ENCODE measurements at places on chromosomes 16 and 17.
A peak's percentile ranks its signal among the peaks of the same experiment; 100 is the strongest.

DNA sequence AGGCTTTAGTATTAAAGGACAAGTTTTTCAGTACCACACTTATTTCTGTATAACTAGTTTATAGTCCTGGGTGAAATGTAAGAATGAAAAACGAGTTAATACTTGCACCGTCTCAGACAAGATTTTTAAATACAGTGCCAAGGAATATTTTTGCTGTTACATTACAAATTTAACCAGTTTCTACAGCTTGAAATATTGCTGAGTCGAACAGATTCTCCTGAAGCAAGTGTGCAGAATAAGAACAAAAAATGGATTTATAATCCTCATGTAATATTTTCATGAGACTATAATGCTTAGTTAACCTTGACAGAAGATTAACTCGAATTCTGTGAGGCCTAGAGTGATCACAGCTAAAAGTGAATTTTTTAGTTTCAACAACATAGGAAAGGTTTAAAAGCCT is 3.1 kb downstream of the NETO2 start:
- no peak for DNase-seq

GRCh38 chr16:56450275-56450985 is 702 bp downstream of the NUDT21 start:
- DNase-seq, result no peak

GRCh38 chr17:44910231-44911106 is 4.8 kb downstream of the GFAP start:
- no peak for DNase-seq

- DNase-seq, result no peak
Measured at GRCh38 chr17:27293359-27293897, 486 bp upstream of the WSB1 start.

DNA sequence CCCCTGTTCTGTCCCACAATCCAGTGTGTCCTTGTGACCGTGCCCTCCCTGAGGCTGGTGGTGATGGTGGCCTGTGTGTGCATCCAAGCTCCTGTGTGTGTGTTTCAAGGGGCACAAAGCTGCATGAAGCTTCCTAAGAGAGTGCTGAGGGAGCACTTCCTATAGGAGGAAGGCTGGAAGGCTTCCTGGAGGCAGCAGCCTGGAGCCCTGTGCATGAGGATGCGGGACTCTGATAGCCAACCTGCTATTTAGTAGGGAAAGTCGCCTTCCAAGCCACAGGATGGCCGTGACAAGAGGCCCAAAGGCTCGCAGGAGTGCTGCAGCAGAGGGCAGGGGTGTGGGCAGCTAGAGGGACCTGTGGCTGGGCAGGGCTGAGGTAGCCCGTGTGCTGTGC is 8.3 kb downstream of the MYO15B start:
- no peak for DNase-seq

DNA sequence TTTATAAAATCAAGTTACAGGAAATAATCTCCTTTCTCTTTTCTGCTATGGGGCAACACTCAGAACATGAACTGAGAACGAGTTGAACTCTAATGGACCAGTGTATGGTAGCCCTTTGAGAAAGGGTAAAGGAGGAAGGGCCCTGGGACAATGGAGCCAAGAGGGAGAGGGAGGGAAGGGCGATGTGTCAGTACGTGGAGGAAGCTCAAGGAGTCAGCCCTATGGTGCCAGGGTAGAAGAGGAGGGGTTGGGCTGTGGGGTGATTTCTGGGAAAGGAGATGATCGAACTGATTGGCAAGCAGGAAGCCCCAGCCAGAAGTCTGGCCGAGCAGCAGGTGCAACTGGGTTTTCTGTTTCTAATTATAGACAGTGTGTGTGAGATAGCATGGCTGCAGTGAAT is 4.3 kb upstream of the WIPI1 start:
- DNase-seq, result no peak

DNA sequence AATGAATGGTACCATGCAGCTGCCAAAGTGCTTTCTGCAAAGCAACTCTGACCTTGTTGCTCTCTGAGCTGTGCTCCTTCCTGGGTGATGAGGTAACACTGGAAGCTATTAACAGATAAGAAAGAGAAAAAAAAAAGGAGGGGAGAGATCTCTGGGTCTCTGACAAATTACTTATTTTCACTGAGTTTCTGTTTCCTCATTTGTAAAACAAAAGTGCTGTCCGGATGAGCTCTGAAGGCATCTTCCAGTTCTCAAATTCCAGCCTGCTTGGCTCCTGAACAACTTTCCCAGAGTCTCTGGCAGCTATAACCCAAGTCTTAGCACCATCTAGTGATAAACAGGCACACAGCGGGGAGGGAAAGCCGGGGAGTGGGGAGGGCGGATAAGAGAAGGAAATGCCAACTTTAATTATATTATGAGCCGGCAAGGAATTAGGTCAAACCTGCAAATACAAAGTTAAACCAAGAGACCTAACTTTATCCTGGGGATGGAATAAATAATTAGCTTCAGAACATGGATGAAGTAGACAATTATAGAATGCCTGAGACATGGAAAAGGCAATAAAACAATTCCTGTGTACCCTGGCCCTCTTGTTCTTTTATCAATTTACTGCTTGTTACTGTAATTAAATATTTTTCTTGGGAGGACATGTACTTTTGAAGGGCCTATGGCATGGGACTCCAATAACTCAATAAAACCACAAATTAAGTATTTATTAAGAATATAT is 61.3 kb upstream of the KIFC3 start:
- DNase-seq, result no peak

GRCh38 chr17:75237100-75238014 is 24.0 kb downstream of the GGA3 start:
- DNase-seq, result no peak

DNA sequence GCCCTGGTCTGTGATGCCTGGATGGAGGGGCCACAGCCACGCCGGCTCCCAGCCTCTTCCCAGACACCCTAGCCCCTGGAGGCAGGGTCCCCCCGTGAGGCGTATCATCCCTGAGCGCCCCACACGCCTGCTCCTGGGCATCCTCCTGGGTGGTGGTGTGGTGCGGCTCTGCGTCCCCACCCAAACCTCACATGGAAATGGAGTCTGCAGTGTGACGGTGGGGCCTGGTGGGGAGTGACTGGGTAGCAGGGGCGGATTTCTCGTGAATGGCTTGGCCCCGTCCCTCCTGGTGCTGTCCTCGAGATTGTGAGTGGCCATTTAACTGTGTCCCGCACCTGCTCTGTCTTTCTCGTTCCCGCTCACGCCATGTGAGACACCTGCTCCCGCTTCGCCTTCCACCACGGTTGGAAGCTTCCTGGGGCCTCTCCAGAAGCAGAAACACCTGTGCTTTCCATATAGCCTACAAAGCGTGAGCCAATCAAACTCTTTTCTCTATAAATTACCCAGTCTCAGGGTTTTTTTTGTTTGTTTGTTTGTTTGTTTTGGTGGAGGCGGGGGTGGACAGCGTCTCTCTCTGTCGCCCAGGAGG is 5.9 kb upstream of the SSTR5 start:
- DNase-seq, result no peak

DNA sequence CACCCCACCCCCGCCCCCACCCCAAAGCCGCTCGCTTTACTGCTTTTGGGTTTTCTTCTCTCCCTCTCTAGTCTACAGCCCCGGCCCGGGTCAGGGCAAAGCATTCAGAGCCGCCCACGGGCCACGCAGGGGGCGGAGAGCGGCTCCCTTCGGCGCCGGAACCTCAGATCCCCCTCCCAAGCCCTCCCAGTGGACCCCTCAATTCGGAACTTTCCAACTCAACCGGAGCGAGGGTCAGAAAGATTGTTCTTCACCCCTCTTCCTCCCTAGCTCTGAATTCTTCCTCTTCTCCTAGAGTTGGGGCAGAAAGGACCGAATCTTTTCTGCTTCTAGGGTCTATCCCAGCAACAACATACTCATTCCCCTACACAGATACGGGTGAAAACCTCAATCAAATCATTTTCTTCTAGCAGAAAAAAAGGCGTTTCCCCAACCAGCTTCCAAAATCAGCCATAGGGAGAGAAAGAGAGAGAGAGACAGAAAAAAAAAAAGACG is 1.0 kb downstream of the HOXB2 start:
- no peak for DNase-seq

- no peak for DNase-seq
Measured at GRCh38 chr17:65593855-65594845, 32.7 kb upstream of the AXIN2 start.

DNA sequence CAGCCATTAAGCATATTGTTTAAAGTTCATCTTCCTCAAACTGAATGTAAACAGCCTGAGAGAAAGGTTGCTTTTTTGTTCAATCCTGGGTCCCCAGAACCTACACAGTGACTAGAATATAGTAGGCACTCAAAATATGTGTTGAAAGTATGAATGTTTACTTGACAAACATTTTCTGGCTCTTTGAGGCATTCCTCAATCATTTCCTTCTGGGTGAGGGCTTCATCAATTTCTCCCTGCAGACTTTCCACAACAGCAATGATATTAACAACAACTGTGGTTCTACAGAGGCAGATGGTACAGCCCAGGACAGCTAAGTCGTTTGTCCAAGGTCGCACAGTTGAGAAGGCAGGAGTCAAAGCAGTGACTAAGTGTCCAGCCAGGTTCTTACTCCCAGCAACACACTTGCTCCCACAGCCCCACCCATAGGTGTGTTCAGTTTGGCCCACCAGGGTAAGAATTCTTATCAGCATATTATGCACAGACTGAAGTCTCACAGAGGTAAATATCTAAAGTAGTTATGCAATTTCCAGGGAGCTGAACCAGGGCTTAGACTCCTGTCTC is 61.1 kb downstream of the HS3ST3B1 start:
- no peak for DNase-seq

DNA sequence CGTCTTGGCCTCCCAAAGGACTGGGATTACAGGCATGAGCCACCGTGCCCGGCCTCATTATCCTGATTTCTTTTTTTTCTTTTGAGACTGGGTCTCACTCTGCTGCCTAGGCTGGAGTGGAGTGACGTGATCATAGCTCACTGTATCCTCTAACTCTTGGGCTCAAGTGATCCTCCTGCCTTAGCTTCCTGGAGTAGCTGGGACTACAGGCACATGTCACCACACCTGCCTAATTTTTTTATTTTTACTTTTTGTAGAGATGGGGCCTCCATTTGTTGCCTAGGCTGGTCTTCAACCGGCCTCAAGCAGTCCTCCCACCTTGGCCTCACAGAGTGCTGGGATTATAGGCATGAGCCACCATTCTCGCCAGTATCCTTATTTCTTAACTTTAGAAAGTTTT is 3.5 kb downstream of the TENT4B start:
- DNase-seq, result no peak

DNA sequence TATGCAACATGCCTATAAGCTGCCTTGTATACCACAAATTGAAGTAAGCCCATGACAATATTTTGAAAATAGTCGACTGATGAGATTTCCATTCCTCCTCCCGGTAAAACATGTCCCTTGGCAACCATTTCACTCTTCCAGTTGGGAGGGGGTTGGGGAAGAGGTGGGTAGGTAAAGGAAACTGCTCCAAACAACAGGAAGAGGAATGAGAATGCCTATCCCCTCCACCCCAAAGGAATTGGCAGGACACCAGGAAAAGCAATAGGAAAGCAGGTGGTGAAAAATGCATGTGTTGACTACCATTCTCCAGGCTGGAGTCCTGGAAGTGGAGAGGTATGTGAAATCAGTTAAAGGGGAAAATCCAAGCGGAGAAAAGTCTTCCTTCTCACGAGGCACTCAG is 455.9 kb upstream of the PSMD7 start:
- DNase-seq, result no peak

DNA sequence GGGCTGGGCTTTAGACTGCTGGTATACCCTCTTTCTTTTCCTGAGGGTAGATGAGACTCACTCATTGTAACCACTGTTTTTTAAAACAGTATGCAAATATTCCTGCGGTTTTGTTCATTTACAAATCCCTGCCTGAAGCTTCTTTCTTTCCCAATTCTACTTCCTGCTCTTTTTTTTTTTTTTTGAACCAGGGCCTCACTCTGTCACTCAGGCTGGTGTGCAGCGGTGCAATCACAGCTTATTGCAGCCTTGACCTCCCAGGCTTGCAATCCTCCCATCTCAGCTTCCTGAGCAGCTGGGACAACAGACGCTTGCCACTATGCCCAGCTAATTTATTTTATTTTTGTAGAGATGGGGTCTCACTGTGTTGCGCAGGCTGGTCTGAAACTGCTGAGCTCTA is 8.0 kb upstream of the SULT1A1 start:
- no peak for DNase-seq

DNA sequence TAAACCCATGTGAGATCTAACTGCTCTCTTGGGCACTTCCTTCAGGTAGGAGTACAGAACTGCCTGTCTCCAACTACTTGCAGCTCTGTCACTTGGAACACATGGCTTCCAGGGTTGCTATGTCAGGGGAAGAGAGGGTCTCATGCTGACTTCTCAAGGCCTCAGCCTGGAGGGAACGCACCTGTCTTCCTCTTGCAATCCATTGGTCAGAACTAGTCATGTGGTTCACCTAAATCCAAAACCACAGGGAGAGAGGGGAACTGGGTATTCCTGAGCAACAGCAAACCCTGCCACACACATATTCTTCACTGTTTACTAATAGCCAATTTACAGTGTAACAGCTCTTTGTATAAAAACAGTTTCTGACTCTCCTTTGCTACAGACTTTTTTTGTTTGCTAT is 206.1 kb downstream of the KCNJ2 start:
- no peak for DNase-seq

- DNase-seq, result no peak
Measured at GRCh38 chr17:82656266-82656665, 8.0 kb upstream of the WDR45B start.

- DNase-seq, result peak; percentile 86
Measured at GRCh38 chr17:81977211-81977808, at the start of gene ASPSCR1. Gene ASPSCR1 (plus strand): TSS chr17:81977629. CDS start chr17:81977647, 18 bp downstream.

DNA sequence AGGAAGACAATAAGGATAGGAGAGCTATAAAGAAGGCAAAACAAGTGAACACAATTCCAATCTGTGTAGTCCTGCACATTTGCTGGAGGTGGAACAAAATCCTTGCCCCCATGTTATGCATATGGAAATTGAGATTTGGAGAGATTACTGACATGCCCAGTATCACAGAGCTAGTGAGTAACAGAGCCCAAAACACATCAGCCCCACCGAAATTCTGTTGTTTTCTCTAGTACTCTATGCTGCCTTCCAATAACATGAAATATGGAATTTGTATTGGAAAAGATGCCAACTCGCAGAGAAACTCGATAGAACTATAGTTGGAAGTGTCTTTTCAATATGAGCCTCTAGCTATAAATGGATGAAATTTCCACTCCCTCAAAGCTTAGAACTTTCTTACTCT is 456.6 kb downstream of the CDH13 start:
- DNase-seq, result no peak

- no peak for DNase-seq
Measured at GRCh38 chr17:60819447-60820130, 141.9 kb downstream of the BCAS3 start.

- peak; percentile 58 for DNase-seq
Measured at GRCh38 chr17:61412143-61412859, 12.7 kb downstream of the TBX2 start.

GRCh38 chr16:80526418-80527061 is 14.3 kb upstream of the DYNLRB2 start:
- peak; percentile 34 for DNase-seq

GRCh38 chr16:89407925-89408300 is 82.4 kb downstream of the ANKRD11 start:
- no peak for DNase-seq
